K562 (cell line): ENCODE measurements at places on chromosomes 12 and 14.

GRCh38 chr14:64438181-64438841 is 27.0 kb upstream of the AKAP5 start:
- no peak for DNase-seq

DNA sequence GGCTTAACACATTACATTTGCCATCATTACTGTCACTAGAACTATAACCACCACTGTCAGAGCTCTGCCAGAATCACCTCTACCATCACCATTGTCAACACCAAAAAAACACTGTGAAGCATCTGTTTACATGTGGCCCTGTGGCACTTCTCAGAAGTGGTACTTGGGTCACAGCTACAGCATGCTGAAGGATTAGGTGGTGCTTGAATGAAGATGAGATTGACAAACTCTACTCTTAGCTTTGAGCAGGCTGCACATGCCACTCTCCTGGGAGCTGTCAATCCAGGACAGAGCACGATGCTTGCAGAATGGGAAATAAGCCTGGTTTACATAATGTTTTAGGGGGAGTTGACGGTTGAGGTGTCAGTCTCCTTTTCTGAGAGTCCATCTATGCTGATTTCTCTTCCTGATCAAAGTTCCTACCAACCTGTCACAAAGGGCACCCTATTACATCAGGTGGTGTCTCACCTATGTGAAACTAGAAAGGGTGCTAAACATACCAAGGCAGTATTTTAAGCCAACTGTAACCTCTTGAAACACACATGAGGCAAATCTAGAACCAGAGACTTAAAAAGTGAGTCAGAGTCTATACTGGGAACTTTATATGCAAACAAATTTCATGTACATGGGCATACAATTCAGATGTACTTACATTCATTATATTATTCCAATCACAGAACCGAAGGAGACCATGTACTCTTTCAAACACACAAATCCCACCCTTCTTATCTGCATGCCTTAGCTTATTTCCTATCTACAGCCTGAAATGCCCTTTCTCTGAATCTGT is 258.7 kb downstream of the EMP1 start:
- no peak for DNase-seq

GRCh38 chr12:103241184-103241583 is 254.6 kb downstream of the C12orf42 start:
- DNase-seq, result no peak

DNA sequence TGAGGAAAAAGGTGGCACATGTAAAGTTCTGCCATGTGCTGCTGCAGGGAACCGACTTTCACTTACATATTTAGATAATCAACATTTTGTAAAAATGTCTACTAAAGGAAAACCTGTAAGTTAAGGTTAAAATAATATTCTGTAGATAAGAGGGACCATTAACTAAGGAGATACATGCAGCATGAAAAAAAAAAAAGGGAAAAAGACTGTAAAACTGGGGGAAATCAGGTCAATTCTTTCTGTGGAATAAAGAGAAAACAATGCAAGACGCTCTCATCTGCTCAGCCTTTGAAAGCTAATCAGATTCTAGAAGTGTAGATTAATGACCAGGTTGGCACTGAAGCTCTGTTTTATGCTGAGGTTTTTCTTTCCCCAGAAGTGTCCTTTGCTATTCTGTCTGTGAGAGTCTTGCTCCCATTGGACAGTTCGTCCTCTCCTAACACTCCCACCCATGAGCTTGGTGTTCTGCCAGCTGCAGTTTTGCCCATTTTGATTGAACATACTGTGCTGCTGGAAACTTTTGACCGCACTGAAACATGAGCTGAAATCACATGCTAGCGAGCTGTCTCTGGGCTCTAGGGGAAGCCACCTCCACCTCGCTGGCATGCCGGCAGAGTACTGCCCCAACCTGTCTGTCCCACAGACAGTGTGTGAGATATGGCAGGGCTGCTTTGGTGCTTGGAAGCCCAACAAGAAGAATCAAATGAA is 39.7 kb downstream of the PPTC7 start:
- DNase-seq, result no peak

GRCh38 chr14:95498622-95499353 is 17.7 kb downstream of the SYNE3 start:
- DNase-seq, result no peak

GRCh38 chr14:85468816-85469215 is 61.1 kb upstream of the FLRT2 start:
- DNase-seq, result no peak

GRCh38 chr12:50003595-50003994 is 21.7 kb downstream of the RACGAP1 start:
- DNase-seq, result no peak

- no peak for DNase-seq
These were observed 32.1 kb upstream of the PPM1H start for GRCh38 chr12:62966990-62967506.

DNA sequence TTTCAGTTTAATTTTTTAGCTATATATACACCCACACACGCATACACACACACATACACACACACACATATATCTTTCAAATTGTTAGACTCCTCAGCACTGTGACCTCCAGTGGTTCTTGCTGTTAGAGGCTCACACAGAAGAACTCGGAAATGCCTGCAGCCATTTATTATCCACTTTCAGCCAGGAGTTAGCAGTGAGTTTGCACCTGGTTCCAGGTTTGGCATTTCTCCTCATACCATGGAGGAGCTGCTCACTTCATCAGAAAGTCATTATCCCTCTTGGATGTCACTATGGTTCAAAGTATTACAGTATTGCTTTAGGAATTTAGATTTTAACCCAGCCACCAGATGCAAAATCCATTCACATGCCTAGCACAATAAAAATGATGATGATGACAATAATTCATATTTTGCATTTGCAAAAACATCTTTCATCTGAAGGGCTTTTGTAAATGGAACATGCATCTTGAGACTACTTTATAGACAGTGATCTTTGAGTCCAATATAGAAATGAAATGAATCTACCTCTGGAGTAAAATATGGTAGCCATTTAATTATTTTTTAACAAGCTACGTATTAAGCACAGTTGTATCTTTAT is 42.3 kb downstream of the NPAS3 start:
- DNase-seq, result no peak

GRCh38 chr14:104362761-104363605 is 216.6 kb upstream of the C14orf180 start:
- DNase-seq, result no peak

DNA sequence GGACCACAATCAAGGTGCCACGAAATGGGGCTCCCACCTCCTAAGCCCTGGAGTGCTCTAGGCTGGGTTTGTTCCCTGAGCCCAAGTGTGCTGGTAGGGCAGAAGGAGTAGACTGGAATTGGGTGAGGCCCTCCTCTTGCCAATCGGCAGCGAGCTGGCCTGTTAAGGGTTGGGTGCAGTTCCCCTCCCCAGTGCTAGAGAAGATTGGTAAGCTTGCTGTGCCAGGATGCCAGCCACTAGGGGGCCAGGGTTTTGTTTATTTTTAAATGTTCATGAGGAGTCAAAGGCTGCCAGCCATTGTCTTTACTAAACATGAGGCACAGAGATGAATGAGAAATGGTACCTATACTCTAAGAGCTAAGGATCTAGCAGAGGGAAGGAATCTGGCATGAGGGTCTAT is 79.7 kb downstream of the SPTB start:
- DNase-seq, result no peak

GRCh38 chr12:9866860-9867269 is 2.3 kb downstream of the CLEC2B start:
- no peak for DNase-seq

DNA sequence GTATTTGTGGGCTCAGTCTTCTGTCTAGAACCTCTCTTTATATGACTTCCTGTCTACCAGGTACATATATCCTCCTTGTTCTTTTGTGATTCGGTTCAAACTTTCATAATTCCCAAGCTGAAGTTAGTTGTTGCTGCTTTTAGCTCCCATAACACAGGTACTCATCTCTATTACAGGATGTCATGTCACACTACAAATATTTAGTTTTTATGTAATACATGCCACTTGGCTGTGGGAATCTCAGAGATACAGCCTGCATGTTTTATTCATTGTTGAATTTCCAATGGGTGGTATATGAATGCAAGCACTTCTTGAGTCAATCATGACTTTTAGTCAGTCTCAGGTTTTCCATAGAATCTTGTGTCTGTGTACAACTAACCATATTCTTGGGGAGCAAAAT is 122.7 kb downstream of the SINHCAF start:
- no peak for DNase-seq

- no peak for DNase-seq
These were observed 208.2 kb downstream of the SSPN start for GRCh38 chr12:26403601-26404000.

- DNase-seq, result no peak
These were observed 109.8 kb upstream of the EGLN3 start for GRCh38 chr14:34060651-34060999.

DNA sequence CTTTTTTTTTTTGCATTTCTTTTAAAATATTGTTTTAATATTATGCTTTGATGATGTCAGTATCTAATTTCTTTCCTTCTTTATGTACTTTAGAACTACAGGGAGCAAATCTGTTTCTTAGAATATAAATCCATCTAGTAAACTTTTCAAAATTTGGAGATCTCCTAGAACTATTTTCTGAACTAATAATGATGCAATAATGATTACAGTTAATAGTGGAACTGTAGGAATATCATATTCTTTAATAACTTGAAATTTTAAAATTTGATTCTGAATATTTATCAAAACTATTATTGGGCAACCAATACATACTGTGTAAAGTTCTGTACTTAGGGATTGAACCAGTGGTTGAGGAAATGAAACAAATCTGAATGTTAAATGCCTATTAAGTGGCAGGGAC is 23.1 kb upstream of the PMCH start:
- no peak for DNase-seq

DNA sequence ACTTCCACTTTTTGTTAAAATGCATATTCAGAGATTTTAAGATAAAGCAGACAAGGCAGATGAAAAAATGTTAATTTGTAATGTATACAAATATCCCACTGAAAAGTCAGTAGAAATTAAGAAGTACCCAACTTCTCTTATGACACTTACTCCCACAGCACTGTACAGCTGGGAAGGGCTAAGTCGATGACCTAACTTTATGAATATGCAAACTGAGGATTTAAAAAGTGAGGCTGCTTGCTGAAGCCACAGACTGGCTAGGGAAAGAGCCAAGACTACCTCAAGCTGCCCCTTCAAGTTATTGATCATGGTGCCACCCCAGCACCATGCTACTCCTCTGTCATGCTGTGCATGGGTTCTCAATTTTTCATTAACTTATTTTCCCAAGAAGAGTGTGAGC is 17.0 kb downstream of the PPM1H start:
- no peak for DNase-seq

- no peak for DNase-seq
These were observed 499.7 kb downstream of the TMTC2 start for GRCh38 chr12:83186419-83186818.

DNA sequence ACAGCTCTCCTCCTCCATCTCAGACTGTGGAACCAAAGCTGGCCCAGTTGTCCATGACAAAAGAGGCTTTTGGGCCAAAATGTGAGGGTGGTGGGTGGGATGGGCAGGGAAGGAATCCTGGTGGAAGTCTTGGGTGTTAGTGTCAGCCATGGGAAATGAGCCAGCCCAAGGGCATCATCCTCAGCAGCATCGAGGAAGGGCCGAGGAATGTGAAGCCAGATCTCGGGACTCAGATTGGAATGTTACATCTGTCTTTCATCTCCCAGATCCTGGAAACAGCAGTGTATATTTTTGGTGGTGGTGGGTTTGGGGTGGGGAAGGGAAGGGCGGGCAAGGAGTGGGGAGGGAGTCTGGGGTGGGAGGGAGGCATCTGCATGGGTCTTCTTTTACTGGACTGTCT is 11.8 kb upstream of the TAMALIN start:
- no peak for DNase-seq

DNA sequence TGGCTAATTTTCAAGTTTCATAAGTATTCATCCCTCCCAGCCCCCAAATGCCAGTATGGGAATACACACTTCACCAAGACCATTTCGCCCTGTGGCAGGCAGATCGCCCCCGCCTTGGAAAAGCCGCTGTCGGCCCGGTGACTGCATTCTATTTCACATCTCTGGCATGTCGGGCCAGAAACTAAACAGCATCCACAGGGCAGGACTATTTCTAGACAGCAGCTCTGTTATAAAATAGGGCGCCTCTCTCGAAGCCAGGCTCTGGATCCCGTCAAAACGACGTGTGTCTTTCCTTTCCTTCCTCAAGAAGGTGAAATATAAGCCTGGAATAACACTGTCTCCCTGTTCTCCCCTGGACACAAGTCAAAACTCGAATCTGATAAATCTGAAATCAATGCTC is 56.8 kb downstream of the GSC start:
- DNase-seq, result no peak

GRCh38 chr12:3371018-3371417 is 120.0 kb upstream of the PRMT8 start:
- DNase-seq, result no peak

- no peak for DNase-seq
These were observed 72.7 kb downstream of the RIN3 start for GRCh38 chr14:92585981-92586937.

DNA sequence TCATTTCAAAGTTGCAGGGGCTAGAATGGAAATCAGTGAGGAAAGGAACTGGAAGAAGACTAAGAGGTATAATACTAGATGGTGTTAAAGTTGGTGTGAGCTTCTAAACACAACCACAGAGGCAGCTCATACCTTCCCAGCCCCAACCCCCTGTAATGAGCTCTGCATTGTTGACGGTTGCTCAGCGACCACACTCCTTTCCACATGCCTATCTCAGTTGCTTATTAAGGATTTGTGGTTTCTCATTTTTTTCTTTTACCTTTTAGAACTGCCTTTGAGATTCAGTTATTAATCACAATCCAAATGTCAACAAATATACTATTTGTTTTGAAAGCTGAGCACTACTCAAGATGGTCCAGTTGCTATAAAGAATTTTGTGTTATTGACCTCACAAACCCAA is 62.1 kb upstream of the KIF21A start:
- no peak for DNase-seq

- DNase-seq, result peak; percentile 41
These were observed 98.8 kb downstream of the B4GALNT3 start for GRCh38 chr12:558580-558979.

- DNase-seq, result no peak
These were observed 51.5 kb downstream of the TMEM117 start for GRCh38 chr12:43887397-43887796.
